ENCODE measurements at places on chromosomes 7 and 10.

DNA sequence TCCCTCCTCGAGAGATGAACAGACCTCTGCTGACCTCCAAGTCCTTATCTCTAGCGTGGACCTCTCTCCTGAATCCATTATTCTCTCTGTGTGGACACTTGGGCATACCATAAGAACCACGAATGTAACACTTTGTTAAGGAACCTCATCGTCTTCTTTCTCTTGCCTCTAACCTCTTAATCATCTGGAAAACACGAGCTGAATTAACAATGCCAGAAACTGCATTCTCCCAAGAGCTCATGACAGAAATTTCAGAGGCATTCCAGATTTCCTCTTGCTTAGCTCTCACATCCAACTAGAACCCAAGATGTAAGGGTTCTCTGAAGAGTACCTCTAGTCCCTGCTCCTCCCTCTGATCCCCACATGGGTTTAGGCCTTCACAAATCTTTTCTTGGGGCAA is 101.5 kb downstream of the TRIL start:
- no peak for DNase-seq

DNA sequence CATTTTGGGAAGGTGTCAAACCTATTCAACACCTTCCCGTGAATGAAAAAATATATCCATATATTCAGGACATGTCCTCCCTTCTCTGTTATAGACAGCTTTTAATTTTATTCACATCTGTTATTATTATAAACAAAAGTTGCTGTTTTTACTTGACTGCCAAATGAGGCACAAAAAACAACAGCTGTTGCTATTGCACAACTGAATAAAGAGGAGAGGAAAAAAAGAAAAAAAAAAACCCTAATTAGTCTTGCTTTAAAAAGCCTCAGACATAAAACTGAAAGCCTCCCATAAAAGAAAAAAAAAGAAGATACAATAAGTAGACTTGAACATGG is 153.4 kb downstream of the BMPER start:
- DNase-seq: no peak

- DNase-seq: no peak
Observed at GRCh38 chr10:36559412-36560400, 565.7 kb upstream of the ANKRD30A start.

DNA sequence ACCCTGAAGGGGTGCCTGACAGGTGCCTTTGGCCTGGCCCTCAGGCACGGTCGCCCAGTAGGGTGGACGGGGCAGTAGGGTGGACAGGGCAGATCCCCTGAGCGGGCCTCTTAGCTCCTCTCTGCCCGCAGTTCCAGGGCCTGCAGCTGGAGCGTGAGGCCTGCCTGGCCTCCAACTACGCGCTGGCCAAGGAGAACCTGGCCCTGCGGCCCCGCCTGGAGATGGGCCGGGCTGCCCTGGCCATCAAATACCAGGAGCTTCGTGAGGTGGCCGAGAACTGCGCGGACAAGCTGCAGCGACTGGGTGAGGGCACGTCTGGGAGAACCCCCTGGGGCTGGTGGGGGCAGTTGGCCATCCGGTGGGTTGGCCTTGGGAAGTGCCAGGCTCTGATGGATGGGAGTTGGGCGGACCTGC is 1.7 kb downstream of the VPS37D start:
- DNase-seq: no peak

DNA sequence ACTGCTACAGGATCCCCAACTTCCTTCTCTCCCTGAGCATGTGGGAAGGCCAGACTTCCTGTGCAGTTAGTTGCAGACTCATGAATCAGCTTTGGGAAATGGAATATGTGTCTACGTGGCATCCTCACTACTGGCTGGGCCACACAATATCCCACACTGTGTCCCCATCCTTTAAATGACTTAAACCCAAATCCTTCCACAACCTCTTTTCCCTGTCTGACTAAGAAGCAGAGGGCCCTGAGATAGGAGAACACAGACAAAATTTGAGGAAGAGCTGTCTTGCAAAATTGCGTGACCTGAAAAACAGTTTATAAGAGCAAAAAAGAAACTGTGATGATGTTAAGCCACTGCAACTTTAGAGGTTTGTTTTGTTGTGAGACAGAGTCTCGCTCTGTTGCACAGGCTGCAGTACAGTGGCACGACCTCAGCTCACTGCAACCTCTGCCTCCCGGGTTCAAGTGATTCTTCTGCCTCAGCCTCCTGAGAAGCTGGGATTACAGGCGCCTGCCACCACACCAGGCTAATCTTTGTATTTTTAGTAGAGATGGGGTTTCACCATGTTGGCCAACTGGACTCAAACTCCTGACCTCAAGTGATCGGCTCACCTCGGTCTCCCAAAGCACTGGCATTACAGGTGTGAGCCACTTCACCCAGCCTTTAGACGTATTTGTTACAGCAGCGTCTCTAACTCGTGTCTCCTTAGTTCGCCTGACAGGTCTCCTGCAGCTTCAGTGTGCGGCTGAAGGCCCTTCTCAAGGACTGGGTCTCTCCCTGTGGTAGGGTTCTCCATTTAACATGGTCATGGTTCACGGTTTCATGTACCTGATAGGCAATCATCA is 46.9 kb upstream of the SFMBT2 start:
- DNase-seq: no peak

DNA sequence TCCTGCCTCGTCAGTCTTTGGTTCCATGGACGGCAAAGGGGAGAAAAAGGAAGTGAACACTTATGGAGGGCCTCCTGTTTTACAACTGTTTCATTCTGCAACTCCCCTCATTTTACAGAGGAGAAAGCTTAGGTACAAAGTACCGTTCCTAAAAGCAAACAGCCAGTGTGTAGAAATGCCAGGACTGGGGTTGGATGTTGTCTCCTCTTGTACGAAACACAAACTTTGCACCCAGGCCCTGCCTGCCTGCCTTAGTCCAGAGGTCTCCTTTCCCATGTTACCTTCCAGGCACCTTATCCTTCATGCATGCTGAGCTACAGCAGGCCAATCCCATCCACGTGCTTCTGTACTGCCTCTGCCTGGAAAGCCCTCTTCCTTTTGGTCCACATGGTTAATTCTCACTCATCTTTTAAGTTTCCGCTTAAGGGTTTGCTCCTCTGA is 86.0 kb downstream of the ICA1 start:
- DNase-seq: no peak

- no peak for DNase-seq
Observed at GRCh38 chr7:22845221-22845834, 22.7 kb upstream of the TOMM7 start.

DNA sequence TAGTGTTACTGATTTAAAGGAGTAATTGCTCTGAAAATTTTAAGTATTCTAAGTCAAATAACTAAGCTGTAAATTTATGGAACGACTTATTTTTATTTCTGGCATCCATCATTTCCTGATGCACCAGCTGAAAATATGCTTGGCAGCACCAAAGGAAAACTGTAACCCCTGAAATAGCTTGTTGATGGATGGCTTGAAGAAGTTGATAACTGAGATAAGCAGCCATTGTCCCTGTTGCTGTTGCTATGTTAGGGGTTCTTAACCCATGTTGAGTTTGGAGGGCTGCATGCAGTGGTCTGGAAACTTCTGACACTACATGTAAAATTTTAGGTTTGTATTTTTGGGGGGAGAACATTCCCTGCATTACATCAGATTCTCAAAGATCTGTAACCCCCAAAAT is 30.6 kb downstream of the RPA3 start:
- no peak for DNase-seq

DNA sequence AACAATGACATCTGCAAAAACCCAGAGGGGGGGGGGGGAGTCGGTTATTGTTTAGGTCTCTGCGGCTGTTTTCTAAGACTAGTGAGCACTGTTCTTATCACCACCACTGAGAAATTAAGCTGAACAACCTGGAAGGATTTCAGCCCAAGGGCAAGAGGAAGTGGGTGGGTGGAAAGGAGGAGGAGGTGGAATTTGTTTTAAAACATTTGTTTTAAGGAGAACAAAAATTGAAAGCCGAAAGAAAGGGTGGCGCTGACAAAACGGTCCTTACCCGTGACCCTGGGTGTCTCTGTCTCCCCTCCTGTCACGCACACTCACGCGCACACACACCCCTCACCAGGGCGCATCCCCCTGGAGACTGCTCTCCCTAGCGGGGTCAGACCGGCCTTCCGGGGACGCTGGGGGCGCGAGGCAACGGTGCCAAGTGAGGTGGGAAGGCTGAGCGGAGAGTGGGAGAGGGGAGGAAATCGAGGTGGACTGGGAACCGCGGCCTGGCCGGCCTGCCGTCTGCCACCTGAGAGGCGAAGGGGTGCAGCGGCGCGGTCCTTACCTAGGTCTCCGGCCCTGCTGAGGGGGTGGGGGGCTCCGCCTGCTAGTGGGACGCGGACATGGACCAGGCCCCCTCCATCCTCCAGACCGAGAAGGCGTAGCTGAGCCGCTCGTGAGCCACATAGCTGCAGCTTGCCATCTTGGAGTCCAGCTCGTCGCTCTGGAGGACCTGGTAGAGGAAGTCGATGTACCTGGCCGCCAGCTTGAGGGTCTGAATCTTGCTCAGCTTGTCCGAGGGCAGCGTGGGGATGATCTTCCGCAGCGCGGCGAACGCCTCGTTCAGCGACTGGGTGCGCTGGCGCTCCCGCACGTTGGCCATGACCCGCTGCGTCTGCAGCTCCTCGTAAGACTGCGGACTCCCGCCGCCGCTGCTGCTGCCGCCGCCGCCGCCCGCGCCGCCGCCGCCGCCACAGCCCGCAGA is 1.0 kb downstream of the TWIST1 start:
- no peak for DNase-seq

- no peak for DNase-seq
Observed at GRCh38 chr10:114694062-114694461, 36.0 kb upstream of the ABLIM1 start.

DNA sequence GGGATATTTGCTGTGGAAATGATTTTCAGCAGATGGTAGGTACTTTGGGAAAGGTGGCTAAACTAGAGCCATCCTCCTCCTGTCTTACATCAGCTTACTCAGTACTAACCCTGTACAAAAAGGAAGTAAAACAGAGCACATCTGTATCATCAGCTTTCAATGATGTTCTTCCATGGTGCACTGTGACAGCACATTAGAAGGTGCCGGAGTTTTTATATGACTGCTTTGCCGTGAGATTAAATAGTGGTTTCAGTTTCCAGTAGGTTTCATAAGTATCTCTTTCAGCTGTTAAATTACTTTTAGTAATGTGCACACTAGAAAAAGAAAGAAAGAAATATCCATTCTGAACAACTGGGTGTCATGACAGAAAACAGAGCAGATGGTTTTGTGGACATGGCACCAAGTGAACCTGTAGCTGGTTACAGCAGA is 86.5 kb downstream of the ARID5B start:
- no peak for DNase-seq

GRCh38 chr10:130750441-130750840 is 561.1 kb downstream of the TCERG1L start:
- DNase-seq: no peak

- no peak for DNase-seq
Observed at GRCh38 chr7:16651396-16652239, 5.6 kb downstream of the BZW2 start.

GRCh38 chr7:140552240-140552679 is 73.0 kb upstream of the MKRN1 start:
- DNase-seq: no peak
